Omental fat pad (tissue), 4 donors: ENCODE measurements at places on chromosomes 4 and X. TPM values are rescaled to one million over a fixed set of nuclear protein-coding genes. Genes with fewer than 3 reads are reported as not detected.

DNA sequence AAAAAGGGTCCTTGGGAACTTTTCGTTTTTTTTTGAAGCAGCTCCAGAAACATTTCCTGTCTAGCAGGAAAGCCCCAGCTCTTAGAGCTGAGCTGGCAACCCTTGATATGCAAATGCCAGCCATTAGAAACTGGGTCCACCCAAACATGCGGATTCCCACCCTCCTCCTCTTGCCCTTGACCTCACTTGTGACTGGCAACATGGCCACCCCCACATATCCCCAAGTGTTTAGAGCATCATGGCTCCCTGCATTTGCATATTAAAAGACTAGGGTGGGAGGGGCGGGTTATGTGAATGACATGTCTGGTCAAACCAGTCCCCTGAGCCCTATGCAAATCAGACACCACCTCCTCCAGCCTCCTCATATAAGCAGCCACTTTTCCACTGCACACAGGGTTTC lies 671.1 kb downstream of the FAT4 start:
- no peak for DNase-seq

DNA sequence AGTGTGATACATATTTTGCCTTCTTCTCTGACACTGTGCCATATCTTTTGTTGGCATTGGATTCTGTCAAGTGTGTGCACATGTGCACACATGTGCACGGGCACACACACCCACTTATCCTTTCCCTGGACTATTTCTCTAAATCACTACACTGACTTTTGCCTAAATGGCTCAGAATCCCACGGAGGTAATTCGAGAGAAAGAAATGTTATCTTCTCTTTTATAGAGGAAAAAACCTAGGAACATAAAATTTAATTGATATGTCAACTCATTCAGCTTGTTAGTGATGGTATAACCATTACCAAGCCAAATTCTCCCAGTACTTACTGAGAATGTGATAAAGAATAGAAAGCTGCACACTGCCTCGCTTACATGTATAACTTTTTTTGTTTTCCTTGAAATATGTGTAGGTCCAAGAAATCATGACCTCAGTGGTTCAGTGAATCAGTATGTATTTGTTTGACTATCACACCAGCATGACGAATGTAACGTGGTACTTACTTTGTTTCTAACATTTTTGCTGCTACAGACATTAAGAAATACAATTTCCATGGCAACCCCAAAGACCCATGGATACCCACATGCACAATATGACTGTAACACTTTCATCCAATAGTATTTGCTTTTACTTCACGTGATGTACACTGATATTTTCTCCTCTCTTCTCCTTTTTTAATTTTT lies 163.0 kb downstream of the PCDH7 start:
- DNase-seq, result no peak

Gene GAGE12E
- not detected for total RNA-seq

GRCh38 chrX:75957107-75957610 lies 172.1 kb upstream of the MAGEE2 start:
- DNase-seq, result no peak
